ENCODE measurements at places on chromosomes 13 and 19.
A peak's percentile ranks its signal among the peaks of the same experiment; 100 is the strongest.

- no peak for DNase-seq
Observed at GRCh38 chr19:14519860-14520407, 1.7 kb upstream of the DNAJB1 start.

DNA sequence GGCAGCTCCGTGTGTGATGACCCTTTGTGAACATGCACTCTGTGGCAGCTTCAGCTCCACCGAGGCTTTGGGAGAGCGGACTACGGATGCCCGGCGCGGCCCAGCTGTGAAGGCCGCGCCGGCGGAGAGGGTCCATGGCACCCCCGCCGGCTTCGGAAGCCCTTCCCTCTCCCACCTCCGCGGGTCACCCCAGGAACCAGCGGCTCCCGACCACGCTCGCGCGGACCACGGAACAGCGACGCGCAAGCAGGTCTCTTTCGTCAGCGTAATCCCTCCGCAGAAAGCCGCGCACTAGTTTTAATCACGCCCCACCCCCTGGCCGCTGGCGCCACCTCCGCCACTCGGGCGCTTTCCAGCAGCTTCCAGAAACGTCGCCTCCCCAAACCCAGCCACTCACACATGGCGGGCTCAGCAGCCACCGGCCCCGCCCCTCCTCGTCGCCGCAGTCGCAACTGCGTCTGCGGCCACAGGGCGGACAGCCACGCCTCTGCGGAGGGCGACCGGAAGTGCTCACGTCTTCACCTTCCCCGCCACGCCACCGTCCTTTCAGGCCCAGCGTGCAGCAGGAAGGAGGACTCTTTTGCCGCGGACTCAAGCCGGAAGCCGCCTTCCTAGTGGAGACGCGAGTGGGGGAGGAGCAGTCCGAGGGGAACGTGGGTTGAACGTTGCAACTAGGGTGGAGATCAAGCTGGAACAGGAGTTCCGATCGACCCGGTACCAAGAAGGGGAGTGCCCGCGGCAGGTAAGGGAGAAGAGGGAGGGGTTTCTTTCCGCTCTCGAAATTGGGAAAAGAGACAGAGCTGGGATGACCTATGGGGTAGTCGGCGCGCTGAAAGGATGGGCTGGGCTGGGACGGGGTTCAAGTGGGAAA lies at the start of gene USPL1:
TSS of gene USPL1 (plus strand) at position 606 of the 871 bp plus-strand sequence. CDS start 3,221 bp downstream, outside the sequence.
- DNase-seq: peak; percentile 57

DNA sequence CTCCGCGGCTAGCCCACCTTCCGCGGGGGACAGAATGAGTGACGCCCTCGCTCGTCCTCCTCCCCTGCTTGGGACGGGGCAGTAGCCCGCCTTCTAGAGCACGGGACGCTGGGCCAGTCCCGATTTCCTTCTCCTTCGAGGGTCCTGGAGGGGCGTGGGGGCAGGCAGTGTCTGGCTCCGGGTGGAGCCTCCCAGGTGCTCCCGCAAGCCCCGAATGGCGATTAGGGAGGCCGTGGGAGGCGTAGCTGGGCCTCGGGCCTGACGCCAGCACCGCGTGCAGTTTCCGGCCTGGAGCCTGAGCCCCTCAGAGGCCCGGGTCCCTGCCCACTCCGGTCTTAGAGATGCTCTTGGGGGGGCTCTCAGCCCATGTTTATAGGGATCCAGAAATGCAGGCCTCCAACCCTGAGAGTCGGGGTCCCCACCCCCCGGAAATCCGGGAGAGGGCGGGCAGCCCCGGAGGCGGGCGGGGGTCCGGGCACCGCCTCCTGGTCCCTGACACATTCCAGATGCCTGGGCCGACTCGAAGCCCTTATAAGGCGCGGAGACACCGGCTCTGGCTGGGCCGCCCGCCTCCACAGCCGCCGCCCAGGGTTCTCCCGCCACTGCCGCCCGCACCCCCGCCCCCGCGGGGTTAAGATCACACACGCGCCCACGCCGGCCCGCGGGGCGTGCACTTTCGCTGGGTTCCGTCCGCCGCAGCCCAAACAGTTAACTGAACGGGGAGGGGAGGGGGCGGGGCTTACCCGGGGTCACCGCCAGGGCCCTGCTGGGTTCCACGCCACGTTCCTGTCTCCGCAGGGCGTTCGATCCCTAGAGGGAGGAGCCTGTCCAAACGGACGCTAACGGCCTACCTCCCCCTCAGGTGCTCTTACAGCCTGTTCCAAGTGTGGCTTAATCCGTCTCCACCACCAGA lies 1.5 kb downstream of the MYADM start:
- DNase-seq: no peak

DNA sequence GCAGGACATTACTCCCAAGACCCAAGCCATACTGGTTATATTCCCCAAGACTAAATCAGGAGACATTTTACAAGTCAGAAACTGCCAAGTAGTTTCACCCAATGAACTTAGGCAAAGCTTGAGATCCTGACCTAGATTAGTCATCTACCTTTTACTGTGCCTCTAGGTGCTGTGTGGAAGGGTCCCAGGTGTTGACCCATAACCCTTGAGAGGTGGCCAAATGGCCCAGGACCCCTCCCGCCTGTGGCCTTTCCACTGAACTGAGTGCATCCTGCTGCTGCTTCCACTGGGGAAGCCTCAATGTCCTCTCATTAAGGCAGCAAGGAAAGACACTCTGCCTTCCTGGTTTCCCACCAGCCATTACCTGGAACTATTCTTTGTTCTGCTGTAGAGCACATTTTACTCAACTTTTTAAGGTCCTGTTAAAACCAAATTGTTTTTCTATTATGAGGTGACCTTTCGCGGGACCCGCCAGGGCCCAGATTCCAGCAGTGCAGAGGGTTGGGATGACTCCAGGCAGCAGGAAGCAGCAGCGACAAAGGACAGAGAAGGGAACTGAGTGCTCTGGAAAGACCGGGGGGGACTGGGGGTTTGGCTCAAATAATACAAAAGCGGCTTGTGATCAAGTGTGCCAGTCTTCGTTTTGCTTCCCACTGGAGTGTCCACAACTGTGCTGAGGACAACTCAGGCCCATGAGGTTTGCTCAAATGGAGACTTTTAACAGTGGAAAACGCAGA lies 27.1 kb downstream of the ANKRD10 start:
- no peak for DNase-seq
